GM12892 (cell line): ENCODE measurements at places on chromosomes 16 and 17.

DNA sequence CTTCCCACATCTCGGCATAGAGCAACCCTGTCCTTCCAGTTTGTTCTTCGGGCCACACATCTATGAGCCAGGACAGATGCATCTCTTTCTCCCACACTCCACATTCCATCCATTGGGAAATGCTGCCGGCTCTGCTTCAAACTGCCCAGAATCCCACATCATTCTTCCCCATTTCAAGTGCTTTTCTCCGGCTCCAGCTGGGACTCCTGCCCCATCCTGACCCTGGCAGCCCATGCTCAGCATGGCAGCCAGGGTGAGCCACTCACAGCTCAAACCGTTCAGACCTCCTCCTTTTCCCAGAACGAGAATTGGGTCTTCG, 132.8 kb upstream of the SDK2 start:
- DNase-seq, result no peak

DNA sequence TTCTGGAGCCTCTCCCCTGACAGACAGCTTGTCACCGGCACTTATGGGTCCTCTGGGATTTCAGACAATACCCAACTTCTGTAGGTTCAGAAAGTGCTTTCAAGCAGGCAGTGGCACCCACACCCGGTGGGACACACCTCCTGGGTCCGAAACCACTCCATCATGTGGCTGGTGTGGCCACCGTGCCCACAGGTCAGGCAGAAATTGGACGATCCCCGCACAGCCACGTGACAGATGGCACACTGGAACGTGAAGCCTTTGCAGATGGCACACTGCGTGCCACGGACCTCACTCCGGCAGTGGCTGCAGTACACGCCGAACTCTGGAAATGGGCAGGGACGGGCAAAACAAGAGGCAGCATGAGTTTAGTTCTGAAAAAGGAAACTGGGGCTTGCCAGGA, 99.5 kb upstream of the FA2H start:
- no peak for DNase-seq

DNA sequence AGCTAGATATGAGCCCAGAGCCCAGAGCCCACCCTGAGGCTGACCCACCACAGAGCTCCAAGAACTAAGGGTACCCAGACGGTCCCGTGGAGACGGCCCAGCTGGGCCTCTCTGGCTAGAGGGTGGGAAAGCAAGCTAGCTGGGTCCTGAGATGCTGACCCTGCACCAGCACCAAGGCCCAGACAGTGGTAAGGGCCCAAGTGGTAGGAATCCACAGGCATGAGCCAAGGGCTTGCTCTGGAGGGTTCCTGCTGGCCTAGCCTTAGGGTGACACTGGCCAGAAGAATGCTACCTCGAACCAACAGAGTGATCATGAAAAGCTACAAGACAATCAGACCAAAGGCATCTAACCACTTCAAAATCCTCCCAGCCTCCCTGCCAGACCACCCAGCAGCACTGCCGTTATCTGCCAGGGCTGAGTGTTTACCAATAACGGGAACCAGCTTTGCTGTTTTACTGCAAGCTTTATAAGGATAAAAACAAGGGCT, 13.2 kb downstream of the HIC1 start:
- no peak for DNase-seq

GRCh38 chr16:19621445-19621844, 65.9 kb downstream of the VPS35L start:
- no peak for DNase-seq

DNA sequence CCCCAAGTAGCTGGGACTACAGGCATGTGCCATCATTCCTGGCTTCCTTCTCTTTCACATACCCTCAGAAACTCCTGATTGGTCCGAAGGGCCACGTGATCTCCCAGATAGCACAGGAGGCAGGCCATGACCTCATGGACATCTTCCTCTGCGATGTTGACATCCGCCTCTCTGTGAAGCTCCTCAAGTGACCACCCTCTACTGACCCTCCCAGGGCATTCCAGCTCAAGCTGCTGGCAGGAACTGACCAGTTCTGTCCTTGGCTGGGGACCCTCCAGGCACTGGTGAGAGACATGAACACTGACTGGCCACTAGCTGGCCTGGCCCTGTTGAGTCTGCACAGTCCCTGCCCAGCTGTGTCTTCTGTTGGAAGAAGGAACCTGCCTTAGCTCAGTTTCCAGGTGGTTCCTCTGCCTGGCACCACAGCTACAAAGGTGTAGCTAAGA, 5.6 kb downstream of the ERAL1 start:
- DNase-seq, result no peak

DNA sequence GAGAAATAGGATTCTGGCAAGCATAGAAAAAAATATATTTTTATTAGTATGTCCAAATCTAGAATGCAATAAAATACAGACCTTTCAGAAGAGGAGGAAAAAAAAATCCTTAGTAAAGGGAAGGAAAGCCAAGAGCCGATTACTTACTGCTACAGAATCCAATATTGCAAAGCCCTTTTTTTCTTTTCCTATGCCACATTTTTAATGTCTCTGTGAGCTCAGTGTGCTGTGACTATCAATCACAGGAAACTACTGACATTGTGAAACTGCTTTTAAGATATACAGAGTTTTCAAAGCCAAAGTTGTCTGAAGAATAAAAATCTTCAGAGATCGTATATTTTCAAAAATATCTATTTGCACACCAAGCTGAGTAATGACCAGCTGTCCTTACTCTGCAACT, 120.4 kb downstream of the CHD9NB start:
- DNase-seq, result no peak

DNA sequence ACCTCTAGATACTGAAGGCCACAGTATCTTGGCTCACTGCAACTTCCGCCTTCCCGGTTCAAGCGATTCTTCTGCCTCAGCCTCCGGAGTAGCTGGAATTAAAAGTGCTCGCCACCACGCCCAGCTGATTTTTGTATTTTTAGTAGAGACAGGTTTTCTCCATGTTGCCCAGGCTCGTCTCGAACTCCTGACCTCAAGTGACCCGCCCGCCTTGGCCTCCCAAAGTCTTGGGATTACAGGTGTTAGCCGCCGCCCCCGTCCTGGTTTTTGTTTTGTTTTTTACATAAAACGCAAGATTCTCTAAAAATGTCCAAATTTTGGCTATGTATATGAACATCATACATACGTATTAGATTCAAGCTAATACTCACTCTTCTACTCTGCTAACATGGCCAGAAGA, 2.0 kb upstream of the GGNBP2 start:
- DNase-seq, result no peak

GRCh38 chr17:2218426-2218825, 85.2 kb downstream of the SMG6 start:
- no peak for DNase-seq

DNA sequence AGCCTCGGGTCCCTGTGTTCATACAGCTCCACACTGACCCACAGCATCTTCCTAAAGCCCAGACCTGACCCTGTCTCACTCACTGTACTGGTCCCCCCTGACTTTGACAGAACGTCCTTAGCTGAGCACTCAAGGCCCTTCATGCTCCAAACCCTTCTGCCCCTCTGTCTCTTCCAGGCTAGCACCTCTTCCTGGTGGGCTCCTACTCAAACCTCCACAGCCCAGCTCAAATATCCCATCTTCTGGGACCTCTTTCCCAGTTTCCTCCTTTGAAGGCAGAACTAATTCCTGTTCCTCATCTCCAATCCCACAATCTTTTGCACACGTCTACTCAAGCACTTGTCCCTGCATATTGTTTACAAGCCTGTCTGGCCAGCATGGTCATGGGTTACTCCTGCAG, 8.8 kb downstream of the GRIN2C start:
- no peak for DNase-seq

DNA sequence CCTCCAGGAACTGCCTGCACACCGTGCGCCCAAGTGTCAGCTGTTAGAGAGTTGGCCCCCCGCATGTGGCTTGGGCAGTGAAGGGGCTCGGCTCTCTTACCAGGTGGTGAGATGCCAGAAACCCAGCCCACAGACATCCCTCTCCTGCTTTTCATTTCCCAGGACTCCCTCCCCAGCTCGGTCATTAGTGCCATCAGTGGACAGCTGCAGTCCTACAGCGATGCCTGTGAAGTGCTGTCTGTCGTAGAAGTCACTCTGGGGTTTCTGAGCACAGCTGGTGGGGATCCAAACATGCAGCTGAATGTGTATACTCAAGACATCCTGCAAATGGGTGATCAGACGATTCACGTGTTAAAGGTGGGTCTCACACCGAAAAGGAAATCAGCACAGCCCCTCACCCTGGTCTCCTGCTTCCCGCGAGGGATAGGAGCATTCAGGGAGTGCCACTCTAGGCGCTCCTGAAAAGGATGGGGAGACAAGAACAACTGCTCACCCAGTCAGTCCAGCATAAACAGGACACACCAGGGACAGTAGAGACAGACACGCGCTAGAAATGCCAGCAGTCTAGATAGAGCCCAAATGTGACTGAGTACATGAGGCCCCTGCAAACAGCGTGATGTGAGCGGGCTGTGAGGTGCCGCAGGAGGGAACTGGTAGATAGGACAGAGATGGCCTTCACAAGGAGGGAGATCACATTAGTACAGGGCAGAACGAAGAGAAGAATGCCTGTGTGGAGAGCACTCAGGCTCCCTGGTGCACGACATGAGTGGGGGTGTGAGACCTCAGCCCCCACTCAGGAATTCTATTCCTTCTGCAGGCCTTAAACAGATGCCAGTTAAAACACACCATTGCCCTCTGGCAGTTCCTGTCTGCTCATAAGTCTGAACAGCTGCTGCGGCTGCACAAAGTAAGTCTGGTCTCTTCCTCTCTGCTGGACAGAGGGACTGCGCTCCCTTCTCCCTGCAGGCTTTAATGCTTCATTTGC, 25.7 kb upstream of the ENDOV start:
- DNase-seq, result no peak

DNA sequence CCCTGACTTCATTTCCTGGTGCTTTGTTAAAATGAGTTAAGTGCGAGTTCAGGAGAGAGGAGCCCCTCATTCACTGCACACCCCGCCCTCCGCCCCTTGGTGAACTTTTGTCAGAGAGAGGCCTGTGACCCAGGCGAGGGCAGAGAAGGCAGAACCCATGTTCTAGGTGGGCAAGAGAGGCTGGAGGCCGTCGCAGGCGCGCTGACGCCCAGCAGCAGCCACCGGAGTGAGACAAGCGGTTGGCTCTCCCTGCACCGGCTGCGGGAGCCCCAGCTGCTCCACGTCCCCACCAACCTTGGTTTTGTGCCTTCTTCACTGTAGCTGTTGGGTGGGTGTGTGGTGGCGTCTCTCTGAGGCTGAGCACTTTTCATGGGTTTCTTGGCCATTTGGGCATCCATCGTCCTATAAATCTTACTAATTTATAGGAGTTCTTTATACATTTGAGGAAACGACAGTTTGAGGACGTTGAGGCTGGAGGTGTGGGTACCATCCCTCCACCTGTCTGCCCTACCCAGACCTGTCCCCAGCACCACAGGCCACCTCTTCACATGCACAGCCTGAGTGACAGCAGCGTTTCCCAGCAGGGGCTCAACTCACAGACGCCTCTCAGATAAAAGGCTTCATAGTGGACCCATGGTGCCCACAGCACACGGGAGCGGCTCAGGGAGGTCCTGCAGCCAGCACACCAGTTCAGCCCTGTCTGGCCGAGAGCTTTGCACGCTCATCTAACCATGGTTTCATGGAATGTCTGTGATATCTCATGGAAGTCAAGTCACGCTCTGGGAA, 45.2 kb upstream of the CBFA2T3 start:
- no peak for DNase-seq

- DNase-seq, result no peak
Observed at GRCh38 chr16:4321286-4322120, 5.6 kb downstream of the GLIS2 start.

DNA sequence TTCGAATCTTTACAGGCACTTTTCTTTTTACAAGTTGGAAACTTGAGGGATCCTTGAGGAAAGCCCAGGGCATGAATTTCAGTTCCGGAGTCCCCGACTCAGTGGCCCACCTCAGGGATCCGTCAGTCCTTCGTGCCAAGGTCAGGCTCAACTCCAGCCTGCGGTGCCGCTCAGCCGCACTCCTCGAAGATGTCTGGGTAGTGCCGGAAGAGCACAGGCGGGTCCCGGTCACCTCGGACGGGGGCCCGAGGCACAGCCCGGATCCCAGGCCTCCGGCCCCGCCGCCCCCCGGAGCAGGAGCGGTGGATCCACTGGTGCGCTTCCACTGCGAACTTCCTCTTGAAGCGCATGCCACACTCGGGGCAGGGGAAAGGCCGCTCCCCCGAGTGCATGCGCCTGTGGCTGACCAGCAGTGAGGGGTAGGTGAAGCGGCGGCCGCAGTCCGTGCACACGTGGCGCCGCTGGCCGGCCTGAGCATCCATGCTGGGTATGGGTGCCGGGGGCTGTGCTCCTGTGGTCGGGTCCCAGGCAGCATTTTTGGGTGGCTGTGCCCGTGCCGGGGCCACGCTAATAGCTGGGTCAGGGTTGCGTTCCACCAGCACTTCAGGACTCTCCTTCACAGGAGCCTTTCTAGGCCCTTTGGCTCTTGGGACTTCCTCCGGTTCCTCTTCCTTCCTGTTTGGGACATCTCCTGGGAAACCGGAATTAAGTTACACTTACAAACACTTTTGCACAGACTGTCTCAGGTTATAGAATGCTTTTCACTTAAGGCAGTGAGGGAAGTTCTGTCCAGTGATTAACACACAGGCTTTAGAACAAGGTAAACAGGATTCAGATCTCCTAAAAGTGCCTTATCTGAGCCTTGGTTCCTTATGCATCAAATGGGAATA, 1.5 kb downstream of the ZNF688 start:
- DNase-seq, result no peak

- DNase-seq, result no peak
Observed at GRCh38 chr17:34519282-34519681, 60.1 kb upstream of the TMEM132E start.

DNA sequence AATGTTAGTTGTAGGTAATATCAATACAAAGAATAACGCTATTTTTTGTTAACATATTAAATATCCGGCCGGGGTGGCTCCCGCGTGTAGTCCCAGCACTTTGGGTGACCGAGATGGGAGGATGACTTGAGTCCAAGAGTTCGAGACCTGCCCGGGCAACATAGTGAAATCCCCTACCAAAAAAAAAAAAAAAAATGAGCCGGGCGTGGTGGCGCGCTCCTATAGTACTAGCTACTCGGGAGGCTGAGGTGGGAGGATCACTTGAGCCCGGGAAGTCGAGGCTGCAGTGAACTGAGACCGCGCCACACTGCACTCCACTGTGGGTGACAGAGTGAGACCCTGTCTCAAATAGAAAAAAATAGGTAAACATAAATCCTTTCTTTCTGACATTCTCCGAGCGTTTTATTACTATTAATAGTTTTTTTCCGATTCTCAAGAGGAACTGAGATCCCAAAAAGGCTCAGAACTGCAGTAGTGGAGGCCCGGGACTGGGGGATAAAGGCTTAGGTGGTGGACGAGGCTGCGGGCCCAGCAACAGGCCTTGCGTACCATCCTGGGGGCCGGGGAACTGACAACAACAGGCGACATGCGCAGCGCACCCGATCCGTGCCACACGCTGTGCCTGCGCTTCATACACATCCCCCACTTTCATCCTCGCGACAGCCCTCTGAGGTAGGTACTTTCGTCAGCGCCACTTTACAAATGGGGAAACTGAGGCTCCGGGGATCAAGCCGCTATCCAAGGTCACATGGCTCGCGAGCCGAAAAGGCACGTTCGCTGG, 919 bp downstream of the N4BP1 start:
- no peak for DNase-seq

GRCh38 chr17:41024697-41025096, 2.3 kb downstream of the KRTAP1-5 start:
- DNase-seq, result no peak

- DNase-seq, result no peak
Observed at GRCh38 chr17:67124450-67125148, 80.2 kb downstream of the CACNG1 start.
